ENCODE measurements at places on chromosomes 6 and 20.

DNA sequence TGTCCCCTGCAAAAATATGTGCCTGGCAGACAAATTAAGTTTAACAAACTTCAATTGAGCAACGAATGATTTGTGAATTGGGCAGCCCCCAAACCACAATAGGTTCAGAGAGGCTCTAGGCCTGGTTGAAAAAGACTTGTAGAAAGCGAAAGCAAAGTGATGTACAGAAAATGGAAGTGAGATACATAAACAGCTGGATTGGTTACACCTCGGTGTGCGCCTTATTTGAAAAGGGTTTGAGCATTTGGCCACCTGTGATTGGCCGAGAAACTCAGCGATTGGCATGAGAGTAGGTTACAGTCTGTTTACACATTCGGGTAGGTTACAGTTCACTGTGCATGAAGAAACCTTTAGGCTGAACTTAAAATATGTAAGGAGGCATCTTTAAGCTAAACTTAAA is 136.9 kb downstream of the CD83 start:
- no peak for DNase-seq

DNA sequence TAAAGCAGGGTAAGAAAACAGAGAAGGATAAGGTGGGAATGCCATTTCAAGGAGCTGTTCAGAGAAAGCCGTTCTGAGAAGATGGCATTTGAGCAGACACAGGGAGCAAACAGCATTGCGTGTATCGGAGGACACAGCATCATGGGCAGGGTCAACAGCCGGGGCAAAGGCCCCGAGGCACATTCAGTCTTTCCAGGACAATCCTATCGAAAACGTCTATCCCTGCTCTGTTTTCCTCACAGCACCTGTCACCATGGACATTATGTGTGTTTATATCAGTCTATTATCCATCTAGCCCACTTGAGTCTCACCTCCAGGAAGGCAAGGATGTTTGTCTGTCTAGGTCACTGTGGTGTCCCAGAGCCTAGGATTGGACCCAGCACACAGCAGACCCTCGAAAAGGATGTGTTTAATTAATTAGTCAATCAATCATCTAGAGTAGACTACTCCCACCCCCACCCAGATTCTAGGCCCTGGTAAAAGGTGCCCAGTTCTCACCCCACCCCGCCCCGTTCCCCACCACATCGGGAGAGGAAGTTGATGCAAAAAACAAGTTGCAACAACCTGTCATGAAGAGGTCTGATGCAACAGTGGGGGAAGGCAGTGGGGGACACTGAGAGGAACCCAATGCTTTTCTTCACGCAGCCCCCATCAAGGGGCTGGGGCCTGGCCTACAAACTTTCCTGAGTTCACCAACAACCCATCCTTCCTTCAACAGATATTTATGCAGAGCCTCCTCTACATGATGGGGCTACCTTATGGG is 66.6 kb downstream of the PREX1 start:
- DNase-seq = no peak

- no peak for DNase-seq
These were observed 72.6 kb upstream of the F13A1 start for GRCh38 chr6:6393069-6393529.

DNA sequence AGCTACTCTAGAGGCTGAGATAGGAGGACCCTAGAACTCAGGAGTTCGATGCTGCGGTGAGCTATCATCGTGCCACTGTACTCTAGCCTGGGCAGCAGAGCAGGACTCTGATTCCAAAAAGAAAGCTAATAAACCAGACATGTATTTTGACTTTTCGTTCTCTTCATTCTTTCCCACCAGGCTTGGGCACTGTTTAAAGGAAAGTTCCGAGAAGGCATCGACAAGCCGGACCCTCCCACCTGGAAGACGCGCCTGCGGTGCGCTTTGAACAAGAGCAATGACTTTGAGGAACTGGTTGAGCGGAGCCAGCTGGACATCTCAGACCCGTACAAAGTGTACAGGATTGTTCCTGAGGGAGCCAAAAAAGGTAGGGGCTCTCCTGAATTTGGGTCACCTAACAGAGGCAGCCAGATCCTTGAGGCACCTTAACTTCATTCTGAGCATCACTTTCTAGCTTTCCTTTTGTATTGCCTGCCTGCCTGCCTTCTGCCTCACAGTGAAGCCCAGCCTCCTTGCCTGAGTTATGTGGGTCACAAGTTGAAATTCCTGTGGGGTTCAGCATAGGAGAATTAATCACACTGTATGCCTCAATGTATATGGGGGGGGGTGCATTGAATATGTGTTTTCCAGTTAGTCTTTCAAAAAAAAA is 3.2 kb downstream of the IRF4 start:
- DNase-seq = no peak

- no peak for DNase-seq
These were observed 96.1 kb upstream of the ARMC2 start for GRCh38 chr6:108751851-108752732.

DNA sequence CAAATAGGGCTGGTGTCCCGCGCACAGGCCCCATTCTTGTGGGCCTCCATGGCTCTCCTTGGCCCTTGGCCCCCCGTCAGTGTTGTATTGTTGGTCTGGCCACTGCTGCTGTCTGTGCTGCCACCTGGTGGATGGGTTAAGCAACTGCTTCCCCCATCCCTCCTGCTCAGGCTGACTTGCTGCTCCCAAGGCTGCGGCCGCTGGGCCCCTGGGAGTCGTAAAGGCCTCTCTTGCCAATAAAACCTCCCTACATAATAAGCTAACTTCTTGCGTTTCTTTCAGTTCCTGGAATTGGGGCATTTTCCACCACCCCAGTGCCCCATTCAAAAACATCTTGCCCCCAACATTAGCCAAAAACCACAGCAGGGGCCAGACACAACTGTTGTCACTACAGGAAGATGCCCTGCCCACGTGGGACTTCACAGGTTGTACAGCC is 27.1 kb downstream of the CD83 start:
- peak; percentile 55 for DNase-seq

- no peak for DNase-seq
These were observed 61.7 kb downstream of the RIPOR3 start for GRCh38 chr20:50629670-50630045.

GRCh38 chr20:24432046-24432442 is 37.4 kb upstream of the SYNDIG1 start:
- DNase-seq = no peak

GRCh38 chr20:50920997-50921396 is 10.2 kb downstream of the ADNP start:
- DNase-seq = no peak

- DNase-seq = no peak
These were observed 355.1 kb upstream of the ADGRB3 start for GRCh38 chr6:68279793-68280557.

GRCh38 chr20:52083627-52084232 is 107.8 kb downstream of the ZFP64 start:
- DNase-seq = no peak

DNA sequence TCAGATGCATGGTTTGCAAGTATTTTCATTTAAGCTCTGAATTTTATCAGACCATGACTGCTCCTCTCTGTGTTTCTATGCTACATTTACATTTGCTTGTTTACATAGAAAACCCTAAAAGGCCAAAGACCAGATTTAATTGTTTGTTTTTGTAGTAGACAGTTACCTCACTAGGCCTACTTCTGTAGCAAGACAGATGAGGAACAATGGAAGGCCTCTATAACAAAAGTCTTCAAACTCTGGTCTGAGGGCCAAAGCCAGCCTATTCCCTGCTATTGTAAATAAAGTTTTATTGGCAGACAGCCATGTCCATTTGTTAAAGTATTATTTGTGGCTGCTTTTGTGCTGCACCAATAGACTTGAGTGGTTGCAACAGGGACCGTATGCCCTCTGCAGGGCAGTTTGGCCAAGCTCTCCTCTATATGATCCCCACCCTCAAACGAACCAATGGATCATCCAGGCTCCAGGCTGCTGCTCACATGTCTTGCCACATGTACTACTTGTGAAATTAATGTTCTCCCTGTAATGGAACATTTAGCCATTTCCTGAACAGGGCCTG is 182.0 kb downstream of the DOK5 start:
- DNase-seq = no peak
